ENCODE measurements at places on chromosomes 4 and X. TPM values are rescaled to one million over a fixed set of nuclear protein-coding genes. Genes with fewer than 3 reads are reported as not detected.

The MAOA gene
- total RNA-seq, result 3.1 TPM

The NUP62CL gene
- total RNA-seq, result 3.0 TPM

The FOXR2 gene
- total RNA-seq, result not detected

The AKAP4 gene
- not detected for total RNA-seq

The DCX gene
- total RNA-seq, result not detected

The FAM114A1 gene
- total RNA-seq, result 0.40 TPM

The HERC5 gene
- total RNA-seq, result 118 TPM

The UCP1 gene
- not detected for total RNA-seq

The PAK3 gene
- 0.26 TPM for total RNA-seq

The SPANXN4 gene
- not detected for total RNA-seq

The SSX2 gene
- not detected for total RNA-seq

The XG gene
- not detected for total RNA-seq

The OTC gene
- total RNA-seq, result not detected

The MAOB gene
- not detected for total RNA-seq

The GPR34 gene
- 0.67 TPM for total RNA-seq

DNA sequence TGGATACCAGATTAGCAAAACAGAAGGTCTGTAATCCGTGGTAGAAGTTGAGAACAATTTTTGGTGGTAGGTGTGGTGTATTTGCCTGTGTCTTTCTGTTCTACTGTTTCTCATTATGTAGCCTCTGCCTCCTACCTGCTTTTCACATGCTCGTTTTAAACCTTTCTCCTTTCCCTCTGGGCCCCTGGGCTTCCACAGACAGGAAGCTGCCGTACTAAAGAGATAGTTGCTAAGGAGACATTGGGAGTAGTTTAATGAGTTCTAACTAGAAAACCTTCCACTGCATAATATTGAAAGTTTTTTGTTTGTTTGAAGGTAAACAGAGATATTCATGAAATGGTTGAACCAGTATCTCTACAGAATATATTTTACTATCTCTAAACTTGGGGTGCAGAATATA lies 107.8 kb downstream of the STOX2 start:
- peaks cover 5% of the 10 kb centered on the region for H3K27me3 ChIP-seq
- DNase-seq, result no peak
- no peaks in the 10 kb centered on the region for H3K36me3 ChIP-seq
- H3K4me1 ChIP-seq, result peaks cover 5% of the 10 kb centered on the region
- H3K4me3 ChIP-seq, result no peak overlapping the region
- H3K27ac ChIP-seq, result no peak overlapping the region

DNA sequence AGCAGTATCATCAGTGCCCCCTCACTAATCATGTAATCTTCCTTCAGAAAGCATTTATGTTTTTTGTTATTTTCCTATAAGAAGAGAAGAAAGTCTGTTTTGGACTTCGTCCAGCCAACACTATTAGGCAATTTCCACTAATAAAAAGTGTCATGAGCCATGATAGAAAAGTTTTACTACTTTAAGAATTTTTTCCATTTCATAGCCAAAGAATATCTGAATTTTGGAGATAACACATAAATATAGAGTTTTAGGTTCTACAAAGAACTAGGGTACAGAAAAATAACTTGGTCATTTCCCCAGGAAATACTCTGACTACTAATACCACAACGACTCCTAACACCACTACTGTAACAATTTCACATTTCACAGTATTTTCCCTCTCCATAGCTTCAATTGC lies 41.8 kb upstream of the VEGFC start:
- H3K4me3 ChIP-seq, result no peak overlapping the region
- H3K27ac ChIP-seq, result no peak overlapping the region
- H3K4me1 ChIP-seq, result no peaks in the 10 kb centered on the region
- no peaks in the 10 kb centered on the region for H3K27me3 ChIP-seq

- H3K4me1 ChIP-seq, result no peaks in the 10 kb centered on the region
- no peaks in the 10 kb centered on the region for H3K36me3 ChIP-seq
- peaks cover 5% of the 10 kb centered on the region for H3K27me3 ChIP-seq
- no peak overlapping the region for H3K4me3 ChIP-seq
These were observed 215.2 kb downstream of the CBR4 start for GRCh38 chr4:168794881-168795280.

DNA sequence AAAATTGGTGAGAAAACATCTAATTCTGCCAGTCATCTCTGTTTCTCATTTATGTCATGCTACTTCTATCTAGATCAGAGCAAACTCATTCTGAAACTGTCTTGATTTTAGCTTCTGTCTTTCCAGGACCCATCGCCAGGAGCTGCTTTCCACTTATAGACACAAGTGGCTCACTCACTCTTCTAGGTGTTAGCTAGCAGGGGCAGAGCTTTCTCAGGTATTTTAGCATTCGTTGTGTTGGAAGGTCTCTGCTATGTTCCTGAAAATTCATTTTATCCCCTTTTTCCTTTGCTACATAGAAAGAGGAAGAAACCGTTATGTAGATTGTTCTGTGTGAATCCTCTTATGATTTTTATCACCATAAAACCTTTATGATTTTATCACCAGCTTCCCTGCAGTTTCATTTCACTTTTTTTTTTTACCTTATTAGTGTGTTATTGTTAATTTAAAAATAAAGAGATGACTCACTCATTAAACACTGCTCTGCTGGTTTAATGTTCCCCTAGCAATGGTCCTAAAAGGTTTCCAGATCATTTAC lies 246.6 kb upstream of the AADAT start:
- H3K27ac ChIP-seq, result no peak overlapping the region
- no peaks in the 10 kb centered on the region for H3K4me1 ChIP-seq

GRCh38 chr4:130092187-130093015 lies 996.4 kb downstream of the C4orf33 start:
- H3K27ac ChIP-seq, result no peak overlapping the region
- H3K27me3 ChIP-seq, result no peaks in the 10 kb centered on the region
- no peaks in the 10 kb centered on the region for H3K36me3 ChIP-seq
- no peaks in the 10 kb centered on the region for H3K4me1 ChIP-seq

DNA sequence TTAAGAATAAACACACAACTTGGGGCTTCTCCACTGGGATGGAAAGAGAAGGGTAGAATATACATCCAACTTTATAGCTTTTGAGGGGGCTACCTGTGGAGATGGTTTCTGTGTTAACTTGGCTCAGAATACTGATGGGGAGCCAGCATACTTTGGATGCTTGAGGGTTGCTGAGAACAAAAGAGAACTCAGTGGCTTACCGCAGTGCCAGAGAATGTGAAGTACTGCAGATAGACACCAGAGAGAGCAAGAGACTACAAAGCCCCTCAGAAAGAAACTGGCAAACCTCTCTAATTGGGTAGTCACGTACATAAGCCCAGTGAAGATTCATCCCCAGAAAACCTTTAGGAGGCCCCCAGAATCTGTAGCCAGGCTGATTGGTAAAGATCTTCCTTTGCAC lies 214.4 kb downstream of the DCHS2 start:
- DNase-seq, result no peak
- H3K4me3 ChIP-seq, result no peak overlapping the region
- H3K4me1 ChIP-seq, result no peaks in the 10 kb centered on the region
- H3K27ac ChIP-seq, result no peak overlapping the region
- no peaks in the 10 kb centered on the region for H3K36me3 ChIP-seq

GRCh38 chr4:7771541-7772507 lies 167.8 kb downstream of the AFAP1 start:
- H3K36me3 ChIP-seq, result no peaks in the 10 kb centered on the region

DNA sequence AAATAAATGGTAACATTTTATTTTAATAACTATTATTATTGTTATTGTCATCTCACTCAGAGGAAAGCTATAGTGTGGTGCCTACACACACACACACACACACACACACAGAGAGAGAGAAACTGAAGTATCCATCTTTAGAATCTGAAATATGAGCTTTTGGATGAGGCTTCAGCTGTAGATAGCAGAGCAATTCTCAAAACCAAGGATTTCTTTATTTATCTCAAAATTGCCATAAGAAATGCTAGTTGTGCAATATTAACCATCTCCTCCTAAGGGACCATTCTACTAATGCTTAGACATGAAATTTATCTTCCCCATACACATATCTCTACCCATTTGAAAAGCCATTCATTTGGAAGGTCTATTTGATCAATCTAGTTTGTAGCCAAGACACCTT lies 50.1 kb upstream of the SGMS2 start:
- no peaks in the 10 kb centered on the region for H3K4me1 ChIP-seq
- no peak overlapping the region for H3K27ac ChIP-seq
- no peaks in the 10 kb centered on the region for H3K36me3 ChIP-seq
- no peak overlapping the region for H3K4me3 ChIP-seq
- peaks cover 8% of the 10 kb centered on the region for H3K27me3 ChIP-seq

DNA sequence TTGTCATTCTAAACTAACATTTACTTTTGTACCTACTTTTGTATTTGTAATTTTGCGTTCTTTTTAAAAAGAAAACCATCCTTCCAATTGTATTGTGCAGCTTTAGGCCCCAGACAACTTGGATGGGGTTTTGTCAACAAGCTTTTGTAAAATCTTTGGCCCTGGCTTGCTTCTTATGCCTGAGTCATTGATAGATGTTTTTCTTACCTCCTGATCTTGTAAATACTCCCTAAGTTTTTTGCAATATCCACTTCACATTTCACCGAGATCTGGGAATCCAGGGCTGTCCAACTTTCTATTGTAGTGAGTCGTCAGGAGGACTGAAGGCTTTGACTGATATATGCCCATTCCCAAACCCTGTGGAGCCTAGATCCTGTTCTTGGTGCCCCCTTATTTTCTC lies 126.9 kb upstream of the GUCY1A1 start:
- H3K4me1 ChIP-seq, result no peaks in the 10 kb centered on the region
- DNase-seq, result no peak
- no peaks in the 10 kb centered on the region for H3K27me3 ChIP-seq
- H3K27ac ChIP-seq, result no peak overlapping the region
- H3K36me3 ChIP-seq, result no peaks in the 10 kb centered on the region
- no peak overlapping the region for H3K4me3 ChIP-seq

DNA sequence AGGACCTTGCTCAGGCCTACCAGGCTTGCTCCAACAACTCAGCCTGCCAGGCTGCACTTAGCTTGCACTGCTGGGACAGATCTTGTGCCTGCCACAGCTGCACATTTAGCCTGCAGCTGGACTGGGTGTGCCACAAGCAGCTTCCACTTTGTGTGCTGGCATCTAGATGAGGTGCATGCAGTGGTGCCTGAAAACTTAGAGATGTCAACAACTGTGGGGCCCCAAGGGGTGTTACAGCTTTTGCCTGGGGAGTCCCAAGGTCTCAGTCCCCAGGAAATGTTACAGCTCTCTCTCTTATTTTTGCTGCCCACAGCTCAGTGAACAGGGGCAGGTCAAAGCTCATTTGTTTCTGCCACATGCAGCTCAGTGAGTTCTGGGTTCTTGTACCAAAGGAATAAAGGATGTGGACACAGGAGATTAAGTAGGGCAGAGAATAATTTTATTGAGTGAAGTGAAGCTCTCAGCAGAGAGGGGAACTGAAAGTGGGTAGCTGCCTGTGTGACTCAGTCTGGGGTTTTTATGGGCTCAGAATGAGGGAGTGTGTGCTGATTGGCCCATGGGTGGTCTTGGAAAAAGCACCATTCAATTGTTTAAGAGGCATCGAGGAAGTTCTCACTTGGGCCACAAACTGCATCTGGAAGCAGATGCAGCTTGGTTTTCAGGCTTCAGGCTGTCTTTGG lies 828.3 kb downstream of the TECRL start:
- no peaks in the 10 kb centered on the region for H3K4me1 ChIP-seq
- no peak overlapping the region for H3K27ac ChIP-seq
- no peak overlapping the region for H3K4me3 ChIP-seq
- no peaks in the 10 kb centered on the region for H3K36me3 ChIP-seq
- H3K27me3 ChIP-seq, result no peaks in the 10 kb centered on the region

DNA sequence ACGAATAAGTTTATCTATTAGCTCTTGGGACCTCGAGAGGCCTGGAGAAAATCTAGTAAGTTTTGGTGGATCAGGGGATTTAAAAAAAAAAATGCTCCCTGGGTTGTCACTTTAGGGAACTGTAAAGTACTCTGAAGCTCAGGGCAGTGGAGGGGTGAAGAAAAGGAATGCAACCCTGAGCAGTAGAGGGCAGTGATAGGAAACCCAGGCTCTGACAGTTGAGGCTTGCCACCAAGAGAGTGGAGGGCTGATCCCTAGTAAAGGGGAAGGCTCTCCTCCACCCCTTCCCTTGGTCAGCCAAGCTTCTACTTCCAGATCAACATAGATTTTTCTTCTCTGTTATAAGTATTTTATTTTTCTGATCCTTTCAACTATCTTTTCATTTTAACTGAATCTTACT lies 73.1 kb downstream of the FBXO8 start:
- peaks cover 78% of the 10 kb centered on the region for H3K27me3 ChIP-seq
- H3K4me1 ChIP-seq, result peaks cover 21% of the 10 kb centered on the region
- no peaks in the 10 kb centered on the region for H3K36me3 ChIP-seq

DNA sequence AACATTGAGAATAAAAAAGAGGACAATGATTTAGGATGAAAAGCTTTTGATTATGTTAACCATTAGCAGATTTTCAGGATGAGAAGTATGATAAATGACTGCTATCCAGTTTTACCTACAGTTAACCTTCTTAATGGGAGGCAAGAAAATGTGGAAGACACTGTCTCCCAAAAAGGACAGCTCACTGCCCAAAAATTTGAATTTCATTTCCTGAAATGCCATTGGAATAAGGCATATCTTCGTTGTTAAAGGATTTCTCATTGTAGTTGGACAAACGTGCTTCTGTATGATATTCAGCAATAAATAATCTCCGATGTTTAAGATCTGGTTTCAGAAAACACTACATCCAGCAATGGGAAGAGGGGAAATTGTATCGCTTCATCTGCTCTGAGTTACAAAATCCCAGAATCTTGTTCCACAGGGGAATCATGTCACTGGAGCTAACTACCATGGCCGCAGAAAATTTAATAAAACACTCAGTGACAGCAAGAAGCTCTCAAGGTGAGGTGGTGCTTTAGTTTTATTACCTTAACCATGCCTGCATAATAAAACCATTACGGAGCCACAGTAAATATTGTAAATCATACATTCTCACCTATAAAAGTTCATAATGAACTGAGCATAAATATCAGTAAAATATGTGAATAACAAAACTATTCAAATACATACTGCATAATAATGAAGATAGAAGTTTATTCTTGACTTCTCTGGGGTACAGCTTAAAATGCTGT lies 552.3 kb downstream of the PCDH7 start:
- no peaks in the 10 kb centered on the region for H3K27me3 ChIP-seq
- no peak for DNase-seq
- H3K4me3 ChIP-seq, result no peak overlapping the region
- no peaks in the 10 kb centered on the region for H3K36me3 ChIP-seq
- no peak overlapping the region for H3K27ac ChIP-seq
- no peaks in the 10 kb centered on the region for H3K4me1 ChIP-seq

GRCh38 chr4:107888237-107888636 lies 43.1 kb upstream of the CYP2U1 start:
- DNase-seq, result no peak
- no peak overlapping the region for H3K4me3 ChIP-seq
- peaks cover 2% of the 10 kb centered on the region for H3K36me3 ChIP-seq
- no peaks in the 10 kb centered on the region for H3K4me1 ChIP-seq
- H3K27me3 ChIP-seq, result peaks cover 7% of the 10 kb centered on the region
- H3K27ac ChIP-seq, result no peak overlapping the region

- H3K27ac ChIP-seq, result no peak overlapping the region
- DNase-seq, result no peak
- peaks cover 16% of the 10 kb centered on the region for H3K27me3 ChIP-seq
These were observed 109.3 kb upstream of the TBC1D9 start for GRCh38 chr4:140865253-140866217.
